ENCODE measurements at places on chromosomes 1 and 21. TPM values are rescaled to one million over a fixed set of nuclear protein-coding genes. Genes with fewer than 3 reads are reported as not detected.

Gene FAM72D
- not detected for total RNA-seq

Gene BRDT
- total RNA-seq, result not detected

Gene ACTN2
- total RNA-seq, result 10.5 TPM

Gene RFX5
- total RNA-seq, result 8.4 TPM

Gene F13B
- total RNA-seq, result not detected

Gene TRABD2B
- 7.9 TPM for total RNA-seq

Gene CFAP45
- not detected for total RNA-seq

Gene ZNF648
- not detected for total RNA-seq

DNA sequence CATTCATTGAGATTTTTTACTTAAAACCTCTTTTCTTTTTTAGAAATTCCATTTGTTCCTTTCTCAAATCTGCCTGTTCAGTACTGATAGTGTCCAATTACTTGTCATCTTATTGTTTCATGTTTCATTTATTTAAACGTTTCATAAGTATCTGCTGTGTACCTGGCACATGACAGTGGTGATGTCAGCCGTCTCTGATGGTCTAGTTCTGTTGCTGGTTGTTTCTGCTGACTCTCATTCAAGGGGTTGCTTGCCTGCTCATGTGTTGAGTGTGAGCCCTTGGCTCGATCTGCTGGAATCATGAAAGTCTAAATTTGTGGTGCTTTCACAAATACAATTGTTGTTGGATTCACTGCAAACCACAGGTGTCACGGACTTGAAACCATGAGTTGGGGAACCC is 25.5 kb upstream of the C2CD2 start:
- no peaks in the 10 kb centered on the region for H3K36me3 ChIP-seq
- DNase-seq, result no peak
- no peaks in the 10 kb centered on the region for H3K27me3 ChIP-seq
- no peaks in the 10 kb centered on the region for H3K4me1 ChIP-seq

DNA sequence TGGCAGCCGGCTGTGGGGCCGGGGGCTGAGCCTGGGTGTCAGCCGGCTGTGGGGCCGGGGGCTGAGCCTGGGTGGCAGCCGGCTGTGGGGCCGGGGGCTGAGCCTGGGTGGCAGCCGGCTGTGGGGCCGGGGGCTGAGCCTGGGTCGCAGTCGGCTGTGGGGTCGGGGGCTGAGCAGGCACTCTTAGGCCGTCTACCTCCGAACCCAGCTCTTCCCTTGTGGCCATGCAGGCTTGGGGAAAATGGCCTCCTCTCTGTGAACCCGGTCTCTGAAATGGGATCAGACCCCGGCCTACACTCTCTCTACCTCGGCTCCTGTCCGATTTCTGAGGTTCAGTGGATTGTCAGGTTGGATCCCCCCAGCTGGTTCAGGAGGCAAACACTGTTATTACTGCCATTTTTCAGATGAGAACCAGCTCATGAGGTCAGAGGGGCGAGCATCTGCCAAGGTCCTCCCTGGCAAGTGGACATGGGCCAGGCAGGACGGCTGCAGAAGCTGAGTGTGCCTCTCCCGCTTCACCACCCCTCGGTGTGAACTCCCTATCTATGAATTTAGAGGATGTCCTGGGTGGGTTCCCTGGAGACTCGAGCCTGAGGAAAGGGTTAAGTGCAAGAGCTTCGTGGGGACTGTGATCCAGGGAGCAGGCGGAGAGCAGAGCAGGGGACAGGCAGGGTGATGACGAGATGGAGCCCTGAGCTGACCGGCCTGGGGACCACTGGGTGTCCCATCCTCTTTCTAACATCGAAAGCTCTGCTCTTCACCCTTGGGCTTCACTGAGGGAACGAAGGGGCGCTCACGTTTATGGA is 10.9 kb upstream of the COL18A1 start:
- no peaks in the 10 kb centered on the region for H3K36me3 ChIP-seq
- no peak overlapping the region for H3K4me3 ChIP-seq
- no peak for DNase-seq
- H3K4me1 ChIP-seq, result no peaks in the 10 kb centered on the region
- H3K27me3 ChIP-seq, result no peaks in the 10 kb centered on the region

GRCh38 chr1:193631306-193631705 is 444.9 kb upstream of the B3GALT2 start:
- no peak overlapping the region for H3K27ac ChIP-seq
- no peak for DNase-seq
- H3K4me1 ChIP-seq, result no peaks in the 10 kb centered on the region
- no peaks in the 10 kb centered on the region for H3K36me3 ChIP-seq

GRCh38 chr1:206708058-206708457 is 23.4 kb downstream of the MAPKAPK2 start:
- no peak for DNase-seq
- H3K36me3 ChIP-seq, result no peaks in the 10 kb centered on the region
- H3K27me3 ChIP-seq, result no peaks in the 10 kb centered on the region
- no peak overlapping the region for H3K4me3 ChIP-seq
- H3K4me1 ChIP-seq, result peaks cover 25% of the 10 kb centered on the region

- no peak overlapping the region for H3K4me3 ChIP-seq
- H3K27ac ChIP-seq, result no peak overlapping the region
- H3K36me3 ChIP-seq, result peaks cover 20% of the 10 kb centered on the region
- H3K4me1 ChIP-seq, result peaks cover 7% of the 10 kb centered on the region
- DNase-seq, result no peak
Measured at GRCh38 chr21:41801321-41802197, 34.7 kb upstream of the RIPK4 start.

DNA sequence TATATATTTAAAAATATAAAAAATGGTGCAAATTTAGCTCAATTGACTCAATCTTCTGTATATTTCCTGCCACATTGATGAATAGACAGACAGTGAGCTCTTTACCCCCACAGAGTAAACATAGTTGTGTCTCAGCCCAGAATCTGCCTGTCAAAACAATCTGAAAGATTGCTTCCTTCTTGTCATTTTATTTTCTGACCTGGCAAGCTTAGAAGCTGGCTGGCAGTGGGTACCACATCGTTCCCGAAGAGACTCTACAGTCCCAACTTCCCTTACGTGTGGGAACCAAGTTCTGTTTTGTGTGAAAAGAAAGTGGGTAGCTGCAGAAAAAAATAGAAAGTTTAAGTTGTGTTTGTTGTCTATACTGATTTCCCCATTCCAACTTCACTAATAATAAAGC is 629.3 kb upstream of the NEGR1 start:
- H3K27me3 ChIP-seq, result no peaks in the 10 kb centered on the region
- H3K27ac ChIP-seq, result no peak overlapping the region
- no peak overlapping the region for H3K4me3 ChIP-seq
- H3K4me1 ChIP-seq, result no peaks in the 10 kb centered on the region

DNA sequence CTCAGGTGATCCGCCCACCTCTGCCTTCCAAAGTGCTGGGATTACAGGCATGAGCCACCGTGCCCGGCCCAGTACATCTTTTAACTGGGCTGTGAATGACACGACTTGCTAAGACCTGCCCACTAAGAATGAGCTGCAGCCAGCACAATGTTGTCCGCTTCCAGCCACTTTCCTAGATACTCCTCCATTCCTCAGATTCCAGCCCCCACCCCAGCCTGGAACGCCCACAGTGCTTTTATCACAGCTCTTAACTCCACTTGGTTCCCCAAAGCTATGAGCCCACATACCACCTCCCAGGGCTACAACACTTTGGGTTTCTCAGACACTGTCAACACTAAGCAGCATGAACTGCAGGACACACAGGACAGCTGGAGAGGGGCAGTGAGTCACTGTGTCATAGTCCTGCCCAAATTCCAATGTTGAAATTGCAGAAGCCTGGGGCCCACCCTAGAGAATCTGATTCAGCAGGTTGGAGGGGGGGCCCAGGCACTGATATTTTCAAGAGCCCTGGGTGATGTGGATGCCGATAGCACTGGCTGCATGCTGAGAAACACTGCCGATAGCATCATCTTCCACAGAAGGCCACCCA is 58.0 kb downstream of the ACBD3 start:
- H3K4me3 ChIP-seq, result no peak overlapping the region
- H3K27ac ChIP-seq, result no peak overlapping the region
- H3K36me3 ChIP-seq, result no peaks in the 10 kb centered on the region
- no peaks in the 10 kb centered on the region for H3K27me3 ChIP-seq
- no peaks in the 10 kb centered on the region for H3K4me1 ChIP-seq

DNA sequence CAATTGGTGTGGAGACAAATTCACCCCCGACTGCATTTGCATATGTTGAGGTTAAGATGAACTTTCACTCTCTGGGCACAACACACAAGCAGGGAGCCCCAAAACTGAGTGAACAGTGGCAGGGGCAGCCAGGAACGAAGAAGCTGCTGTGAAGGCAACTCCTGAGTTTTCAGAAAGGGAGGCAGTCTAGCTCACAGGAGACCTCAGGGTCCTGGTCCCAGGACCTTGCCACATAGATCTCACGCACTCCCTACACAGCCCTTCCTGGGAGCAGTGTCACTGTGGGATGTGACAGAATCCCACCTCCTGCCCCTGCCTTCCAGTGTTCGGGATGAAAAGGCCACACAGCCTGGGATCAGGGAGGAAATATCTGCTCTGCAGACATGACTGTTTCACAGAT is 60.9 kb downstream of the KCND3 start:
- no peak overlapping the region for H3K27ac ChIP-seq
- no peak overlapping the region for H3K4me3 ChIP-seq
- no peaks in the 10 kb centered on the region for H3K4me1 ChIP-seq
- no peaks in the 10 kb centered on the region for H3K27me3 ChIP-seq
- no peak for DNase-seq

GRCh38 chr1:199573047-199573446 is 454.5 kb upstream of the NR5A2 start:
- H3K36me3 ChIP-seq, result no peaks in the 10 kb centered on the region
- H3K27me3 ChIP-seq, result no peaks in the 10 kb centered on the region
- no peak overlapping the region for H3K27ac ChIP-seq
- no peak for DNase-seq

- H3K4me3 ChIP-seq, result no peak overlapping the region
- no peaks in the 10 kb centered on the region for H3K36me3 ChIP-seq
- no peak overlapping the region for H3K27ac ChIP-seq
Measured at GRCh38 chr21:39048064-39048463, 135.2 kb downstream of the PSMG1 start.

- no peaks in the 10 kb centered on the region for H3K36me3 ChIP-seq
- no peak overlapping the region for H3K4me3 ChIP-seq
- no peak overlapping the region for H3K27ac ChIP-seq
- DNase-seq, result no peak
Measured at GRCh38 chr1:218558271-218558810, 213.2 kb downstream of the TGFB2 start.

- no peak overlapping the region for H3K27ac ChIP-seq
- no peaks in the 10 kb centered on the region for H3K4me1 ChIP-seq
- no peaks in the 10 kb centered on the region for H3K36me3 ChIP-seq
- no peak overlapping the region for H3K4me3 ChIP-seq
Measured at GRCh38 chr1:159991513-159991912, 37.5 kb upstream of the SLAMF9 start.

DNA sequence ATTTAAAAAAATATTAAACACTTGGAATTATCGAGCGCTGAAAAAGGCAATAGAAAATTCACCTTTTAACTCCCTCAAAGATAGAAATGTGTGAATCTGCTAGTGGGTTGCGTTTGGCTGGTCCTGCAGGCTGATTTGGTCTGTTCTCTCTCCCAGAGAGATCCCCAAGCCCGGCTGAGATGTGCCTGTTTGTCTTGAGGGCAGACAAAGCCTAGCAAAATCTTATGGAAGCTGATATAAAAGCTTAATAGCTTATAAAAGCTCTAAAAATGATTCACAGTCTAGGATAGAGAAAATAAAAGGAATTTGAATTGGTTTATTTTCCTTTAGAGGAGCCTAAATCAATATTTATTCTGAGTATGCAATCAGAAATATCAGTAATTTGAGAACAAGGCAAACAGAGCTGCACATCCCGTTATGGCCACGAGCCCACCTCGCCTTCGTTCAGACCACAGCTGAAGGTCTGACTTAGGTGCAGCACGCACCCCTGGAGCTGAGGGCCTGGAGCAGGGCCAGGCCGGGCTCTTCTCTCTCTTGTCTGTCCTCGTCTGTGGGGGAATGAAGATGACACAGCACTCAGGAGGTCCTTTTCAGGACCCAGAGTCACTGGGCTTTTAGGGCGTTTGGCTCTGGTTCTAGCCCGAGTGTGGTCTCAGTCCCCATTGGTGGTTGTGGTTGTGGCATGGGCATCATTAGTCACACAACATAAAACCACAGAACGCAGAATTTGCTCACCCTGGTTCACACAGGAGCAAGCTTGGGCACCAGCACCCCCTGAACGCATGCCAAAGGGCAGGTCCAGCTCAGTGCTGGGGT is 18.6 kb downstream of the PDE9A start:
- no peaks in the 10 kb centered on the region for H3K36me3 ChIP-seq
- H3K27me3 ChIP-seq, result no peaks in the 10 kb centered on the region
- H3K27ac ChIP-seq, result no peak overlapping the region
- no peak overlapping the region for H3K4me3 ChIP-seq

- no peak overlapping the region for H3K4me3 ChIP-seq
- H3K4me1 ChIP-seq, result no peaks in the 10 kb centered on the region
- DNase-seq, result no peak
- no peaks in the 10 kb centered on the region for H3K27me3 ChIP-seq
- H3K36me3 ChIP-seq, result peaks cover 59% of the 10 kb centered on the region
- H3K27ac ChIP-seq, result no peak overlapping the region
Measured at GRCh38 chr1:173960625-173961024, 43.5 kb upstream of the SERPINC1 start.

- no peak overlapping the region for H3K27ac ChIP-seq
- no peak for DNase-seq
- H3K36me3 ChIP-seq, result no peaks in the 10 kb centered on the region
- no peak overlapping the region for H3K4me3 ChIP-seq
Measured at GRCh38 chr1:183228347-183229220, 42.5 kb downstream of the LAMC2 start.

GRCh38 chr1:169530448-169530847 is 44.7 kb upstream of the SLC19A2 start:
- H3K4me3 ChIP-seq, result no peak overlapping the region
- no peak for DNase-seq
- H3K27me3 ChIP-seq, result no peaks in the 10 kb centered on the region
- no peak overlapping the region for H3K27ac ChIP-seq

- no peaks in the 10 kb centered on the region for H3K36me3 ChIP-seq
- H3K4me1 ChIP-seq, result no peaks in the 10 kb centered on the region
- no peaks in the 10 kb centered on the region for H3K27me3 ChIP-seq
- DNase-seq, result no peak
- no peak overlapping the region for H3K27ac ChIP-seq
- no peak overlapping the region for H3K4me3 ChIP-seq
Measured at GRCh38 chr1:116113615-116114014, 2.4 kb downstream of the MAB21L3 start.

DNA sequence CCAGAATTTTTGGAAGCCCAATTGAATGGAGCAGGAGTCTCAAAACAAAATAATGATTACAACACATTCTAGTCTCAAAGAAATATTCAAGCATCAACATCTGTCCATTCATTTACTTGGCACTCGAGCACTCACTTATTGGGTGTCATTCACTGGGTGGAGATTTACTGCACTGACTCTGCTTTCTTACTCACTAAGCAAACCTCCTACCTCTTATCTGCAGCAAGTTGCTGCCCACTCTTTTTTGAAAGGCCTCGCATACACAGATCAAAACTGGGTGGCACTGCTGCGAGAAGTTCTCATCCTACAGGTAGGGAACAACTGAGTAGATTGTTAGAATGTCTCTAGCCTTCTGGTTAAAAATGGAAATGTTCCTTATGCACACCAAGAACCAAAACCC is 18.0 kb downstream of the RHBDL2 start:
- DNase-seq, result no peak
- H3K27ac ChIP-seq, result no peak overlapping the region
- no peaks in the 10 kb centered on the region for H3K36me3 ChIP-seq
- H3K4me1 ChIP-seq, result no peaks in the 10 kb centered on the region
- no peaks in the 10 kb centered on the region for H3K27me3 ChIP-seq
